Lung (tissue), 17 donors: ENCODE measurements at places on chromosomes 2 and 18. TPM values are rescaled to one million over a fixed set of nuclear protein-coding genes. Genes with fewer than 3 reads are reported as not detected.
A peak's percentile ranks its signal among the peaks of the same experiment; 100 is the strongest.

DNA sequence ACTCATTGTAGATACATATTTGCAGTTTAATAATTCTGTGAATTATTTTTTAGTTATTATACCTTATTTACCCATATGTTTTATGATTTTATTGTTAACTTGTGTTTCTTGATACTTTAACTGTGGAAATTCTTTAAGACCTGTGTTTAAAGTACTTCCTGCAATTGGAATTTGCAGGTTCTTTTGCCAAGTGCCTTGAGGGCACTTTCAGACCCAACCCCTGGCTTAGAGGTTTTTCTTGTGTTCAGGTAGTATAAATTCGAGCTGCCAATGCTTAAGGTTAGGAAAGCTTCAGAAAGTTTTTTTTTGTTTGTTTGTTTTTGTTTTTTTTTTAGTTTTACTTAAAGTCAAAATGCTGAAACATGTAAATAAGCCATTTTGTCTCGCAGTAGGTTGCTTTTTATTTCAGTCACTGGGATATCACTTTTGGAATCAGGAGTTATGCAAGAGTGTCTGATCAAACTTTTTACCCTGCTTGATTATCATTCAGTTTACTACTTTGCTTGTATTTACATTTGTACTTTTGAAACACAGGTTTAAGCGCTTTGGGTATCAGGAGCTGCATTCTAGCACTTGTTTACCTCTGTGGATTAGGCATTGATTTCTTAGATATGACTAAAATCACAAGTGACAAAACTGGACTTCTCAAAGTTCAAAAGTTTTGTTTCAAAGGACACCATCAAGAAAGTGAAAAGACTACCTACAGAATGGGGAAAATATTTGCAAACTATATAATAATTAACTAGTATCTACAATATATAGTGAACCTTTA, 31.8 kb downstream of the TDRD15 start:
- DNase-seq, result peak; percentile 50
- H3K27me3 ChIP-seq, result no peaks in the 10 kb centered on the region
- no peaks in the 10 kb centered on the region for H3K36me3 ChIP-seq
- no peak overlapping the region for H3K27ac ChIP-seq
- no peak overlapping the region for H3K4me3 ChIP-seq

GRCh38 chr2:6692056-6692455, 173.7 kb downstream of the CMPK2 start:
- no peak overlapping the region for H3K27ac ChIP-seq
- DNase-seq, result peak; percentile 63
- H3K27me3 ChIP-seq, result no peaks in the 10 kb centered on the region

GRCh38 chr2:130749641-130750040, 5.7 kb upstream of the AMER3 start:
- no peak for DNase-seq
- no peak overlapping the region for H3K27ac ChIP-seq
- H3K4me3 ChIP-seq, result no peak overlapping the region
- peaks cover 7% of the 10 kb centered on the region for H3K27me3 ChIP-seq
- H3K36me3 ChIP-seq, result no peaks in the 10 kb centered on the region

DNA sequence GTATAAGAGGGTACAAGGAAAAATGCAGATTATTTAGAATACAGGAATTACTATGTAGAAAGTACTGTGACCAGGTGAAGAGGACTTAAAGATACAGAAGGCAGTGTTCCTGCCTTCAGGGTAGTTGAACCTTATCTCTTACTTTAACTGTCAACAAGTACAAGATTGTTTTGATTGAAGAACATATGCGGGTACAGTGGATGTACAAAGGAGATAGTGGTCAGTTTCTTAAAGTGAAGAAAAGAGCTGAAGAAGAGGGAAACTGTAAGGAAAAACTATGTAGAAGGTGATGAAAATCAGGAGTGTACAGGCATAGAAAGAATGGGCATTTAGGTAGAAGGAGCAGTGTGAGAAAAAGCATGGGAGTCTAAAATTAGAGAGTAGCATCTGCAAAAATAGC, 2.2 kb downstream of the RALBP1 start:
- H3K36me3 ChIP-seq, result no peaks in the 10 kb centered on the region
- DNase-seq, result no peak
- peaks cover 20% of the 10 kb centered on the region for H3K4me1 ChIP-seq

The SOWAHC gene
- 5.6 TPM for polyA plus RNA-seq

DNA sequence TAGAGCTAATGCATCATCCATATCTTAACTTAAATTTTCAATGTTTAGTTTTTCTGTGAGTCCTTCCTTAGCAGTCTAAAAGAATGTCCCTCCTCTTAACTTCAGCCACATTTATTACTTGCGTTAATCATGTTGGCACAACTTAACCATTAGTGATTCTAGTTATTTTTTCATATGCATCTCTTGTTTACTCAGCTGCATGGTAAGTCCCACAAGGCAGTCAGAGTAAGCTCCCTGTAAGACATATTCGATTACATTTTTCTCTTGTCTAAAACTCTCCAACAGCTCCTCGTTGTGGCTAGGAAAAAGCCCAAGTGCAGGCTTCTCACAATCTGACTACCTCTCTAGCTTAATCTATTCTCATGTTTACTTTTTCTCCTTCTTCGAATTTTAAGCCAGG, 2045.3 kb upstream of the PIK3C3 start:
- H3K36me3 ChIP-seq, result no peaks in the 10 kb centered on the region
- no peak overlapping the region for H3K4me3 ChIP-seq
- no peaks in the 10 kb centered on the region for H3K27me3 ChIP-seq
- no peak overlapping the region for H3K27ac ChIP-seq

GRCh38 chr18:2854875-2855274, 8.1 kb downstream of the EMILIN2 start:
- H3K4me1 ChIP-seq, result peaks cover 6% of the 10 kb centered on the region
- H3K4me3 ChIP-seq, result no peak overlapping the region
- H3K27ac ChIP-seq, result peak overlapping the region; percentile 55
- H3K36me3 ChIP-seq, result no peaks in the 10 kb centered on the region
- H3K27me3 ChIP-seq, result no peaks in the 10 kb centered on the region
- no peak for DNase-seq

The LOXL3 gene
- polyA plus RNA-seq, result 7.3 TPM

- H3K27me3 ChIP-seq, result peaks cover 28% of the 10 kb centered on the region
- no peak for DNase-seq
- no peaks in the 10 kb centered on the region for H3K36me3 ChIP-seq
- H3K27ac ChIP-seq, result no peak overlapping the region
- H3K4me1 ChIP-seq, result no peaks in the 10 kb centered on the region
Measured at GRCh38 chr2:130963849-130964793, 127.4 kb downstream of the ARHGEF4 start.

The NOL4 gene
- 0.02 TPM for polyA plus RNA-seq

The TSPYL6 gene
- not detected for polyA plus RNA-seq

DNA sequence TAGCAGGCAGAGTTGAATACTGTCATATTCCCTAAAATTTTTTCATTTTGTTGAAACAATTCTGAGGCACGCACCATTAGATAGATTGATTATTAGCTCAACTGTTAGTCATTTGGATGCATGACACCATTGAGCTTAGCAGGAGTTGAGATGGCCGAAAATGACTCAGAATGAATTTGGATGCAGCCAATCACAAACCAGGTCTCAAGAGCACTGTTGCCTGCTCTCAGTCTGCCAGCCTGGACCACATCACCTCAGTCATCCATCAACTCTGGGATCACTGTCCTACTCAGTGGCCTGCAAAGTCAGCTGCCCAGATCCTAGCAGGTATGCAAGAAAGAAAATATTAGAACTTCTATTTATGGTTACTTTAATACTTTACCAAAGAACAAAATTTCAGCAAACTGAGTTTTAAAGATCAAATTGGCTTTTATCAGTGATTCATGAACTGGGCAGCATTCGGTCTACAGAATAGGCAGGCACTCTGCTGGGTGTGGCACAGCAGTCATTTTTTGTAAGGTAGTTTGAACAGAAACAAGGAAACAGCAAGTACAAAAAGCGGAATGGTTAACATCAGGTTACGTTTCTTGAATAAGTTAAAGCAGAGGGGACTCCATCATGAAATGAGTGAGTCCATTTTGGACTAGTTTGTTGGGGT, 152.7 kb upstream of the ARHGAP28 start:
- peaks cover 4% of the 10 kb centered on the region for H3K36me3 ChIP-seq
- H3K4me1 ChIP-seq, result peaks cover 11% of the 10 kb centered on the region
- H3K27me3 ChIP-seq, result no peaks in the 10 kb centered on the region

- no peak overlapping the region for H3K4me3 ChIP-seq
- H3K27ac ChIP-seq, result no peak overlapping the region
- no peaks in the 10 kb centered on the region for H3K27me3 ChIP-seq
- no peaks in the 10 kb centered on the region for H3K36me3 ChIP-seq
- DNase-seq, result no peak
Measured at GRCh38 chr2:111227716-111228141, 107.0 kb downstream of the BCL2L11 start.

- H3K36me3 ChIP-seq, result no peaks in the 10 kb centered on the region
- no peaks in the 10 kb centered on the region for H3K4me1 ChIP-seq
- no peak overlapping the region for H3K27ac ChIP-seq
- H3K4me3 ChIP-seq, result no peak overlapping the region
- DNase-seq, result no peak
Measured at GRCh38 chr2:104531122-104531521, 322.8 kb upstream of the POU3F3 start.

DNA sequence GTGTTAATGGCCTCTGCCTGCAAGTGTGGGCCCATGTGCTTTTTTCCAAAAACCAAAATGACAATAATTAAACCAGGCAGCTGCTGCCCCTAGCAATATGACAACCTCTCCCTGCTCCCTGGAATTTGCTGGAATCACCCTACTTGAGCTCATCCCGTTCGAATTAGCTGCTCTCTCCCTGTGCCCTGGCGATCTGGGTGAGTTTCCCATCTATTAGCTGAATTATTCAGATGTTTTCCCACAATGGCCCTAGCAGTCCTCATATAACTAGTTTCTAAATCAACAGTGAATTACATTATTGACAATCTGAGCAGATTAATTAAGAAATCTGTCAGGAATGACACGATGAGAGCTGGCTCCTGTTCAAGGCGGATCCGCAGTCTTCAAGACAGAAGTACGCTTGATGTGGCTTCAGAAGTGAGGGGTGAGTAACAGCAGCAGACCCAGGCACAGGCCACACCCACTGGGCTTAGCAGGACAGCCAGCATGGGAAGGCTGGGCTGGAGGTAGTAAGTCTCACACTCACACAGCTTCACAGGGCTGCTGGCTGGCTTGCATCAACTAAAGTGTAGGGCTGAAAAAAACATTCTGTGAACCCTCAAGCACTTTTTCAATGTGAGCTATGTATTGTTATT, 366.2 kb upstream of the ID2 start:
- no peaks in the 10 kb centered on the region for H3K36me3 ChIP-seq
- DNase-seq, result peak; percentile 24
- no peak overlapping the region for H3K27ac ChIP-seq
- no peaks in the 10 kb centered on the region for H3K4me1 ChIP-seq
- H3K4me3 ChIP-seq, result no peak overlapping the region
- no peaks in the 10 kb centered on the region for H3K27me3 ChIP-seq

GRCh38 chr2:179180242-179180641, 84.4 kb downstream of the SESTD1 start:
- no peak overlapping the region for H3K4me3 ChIP-seq
- peak; percentile 5 for DNase-seq
- peaks cover 5% of the 10 kb centered on the region for H3K4me1 ChIP-seq
- H3K27me3 ChIP-seq, result no peaks in the 10 kb centered on the region
- no peak overlapping the region for H3K27ac ChIP-seq

DNA sequence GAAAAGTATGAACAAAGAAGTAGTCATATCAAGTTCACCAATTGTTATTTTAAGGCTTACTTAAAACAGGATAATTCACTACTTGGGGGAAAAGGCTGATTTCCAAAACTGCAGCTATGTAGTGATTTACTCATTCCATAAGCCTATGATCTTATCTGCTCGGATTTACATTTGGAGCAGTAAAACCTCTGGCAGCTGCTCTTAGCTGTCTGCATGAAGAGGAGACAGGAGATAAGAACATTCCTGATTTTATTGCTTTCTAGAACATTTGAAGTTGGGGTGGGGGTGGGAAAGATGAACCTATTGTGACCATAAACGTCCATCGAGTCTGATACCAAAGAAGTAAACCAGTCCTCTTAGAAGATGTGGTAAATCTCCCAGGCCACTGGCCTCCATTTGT, 120.9 kb downstream of the MMADHC start:
- DNase-seq, result peak; percentile 67
- H3K4me3 ChIP-seq, result no peak overlapping the region
- H3K36me3 ChIP-seq, result peaks cover 8% of the 10 kb centered on the region

GRCh38 chr2:76958749-76959148, 563.4 kb downstream of the LRRTM4 start:
- H3K27ac ChIP-seq, result no peak overlapping the region
- H3K36me3 ChIP-seq, result no peaks in the 10 kb centered on the region
- peak; percentile 77 for DNase-seq
- H3K4me3 ChIP-seq, result no peak overlapping the region
- no peaks in the 10 kb centered on the region for H3K4me1 ChIP-seq
- no peaks in the 10 kb centered on the region for H3K27me3 ChIP-seq

The AQP4 gene
- 140 TPM for polyA plus RNA-seq

The EN1 gene
- polyA plus RNA-seq, result not detected

DNA sequence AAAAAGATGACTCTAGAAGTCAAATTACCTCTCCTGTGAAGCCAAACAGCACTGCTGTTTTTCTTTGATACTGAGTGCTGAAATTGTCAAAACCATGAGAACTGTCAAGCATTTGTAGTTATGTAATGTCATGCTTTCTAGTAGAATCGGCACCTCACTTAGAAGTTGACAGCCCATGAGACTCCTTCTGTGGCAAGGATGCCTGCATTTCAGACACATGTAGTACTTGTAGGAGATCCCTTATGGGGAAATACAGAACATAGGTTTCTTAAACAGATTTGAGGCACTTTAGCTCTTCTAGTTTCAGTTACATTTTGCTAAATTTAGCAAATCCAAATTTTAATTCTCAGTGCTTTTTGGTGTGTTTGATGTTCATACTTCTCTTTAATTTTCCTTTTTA, 15.7 kb downstream of the ZNF407 start:
- no peaks in the 10 kb centered on the region for H3K27me3 ChIP-seq
- no peaks in the 10 kb centered on the region for H3K4me1 ChIP-seq
- H3K4me3 ChIP-seq, result no peak overlapping the region
- DNase-seq, result no peak

DNA sequence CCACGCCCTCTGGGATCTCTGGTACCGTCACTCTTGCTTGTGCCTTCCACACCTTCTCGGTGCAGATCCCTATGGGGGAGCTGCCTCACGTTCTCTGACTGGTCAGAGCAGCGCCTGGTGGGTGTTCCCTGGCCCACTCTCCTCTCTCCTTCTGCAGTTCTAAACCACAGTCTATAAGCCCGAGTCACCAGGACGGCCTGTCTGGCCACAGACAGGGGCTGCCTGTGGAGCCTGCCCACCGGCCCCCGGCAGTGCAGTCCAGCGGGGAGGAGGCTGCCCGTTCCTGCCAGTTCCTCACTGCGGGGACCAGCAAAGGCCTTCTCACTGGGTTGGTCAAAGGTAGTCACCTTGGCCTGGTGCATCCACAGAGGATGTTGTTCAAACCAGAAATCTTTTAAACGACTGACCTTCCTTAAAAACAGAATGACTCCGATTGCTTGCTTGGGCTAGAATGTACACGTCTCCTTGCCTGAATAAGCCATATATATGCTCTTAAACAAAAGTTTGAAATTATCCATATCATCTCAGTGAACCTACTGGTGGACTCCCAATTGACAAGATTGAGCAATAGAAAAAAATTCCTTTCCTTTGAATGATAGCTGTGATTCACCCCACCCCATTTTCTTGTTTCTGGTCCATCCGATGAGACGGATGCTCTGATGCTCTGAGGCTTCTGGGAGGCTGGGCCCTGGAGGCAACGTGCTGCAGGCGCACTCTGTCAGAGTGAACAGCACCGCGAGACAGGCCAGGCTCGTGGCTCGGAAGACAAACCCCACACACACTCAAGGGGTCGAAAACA, 61.2 kb downstream of the RALBP1 start:
- H3K4me1 ChIP-seq, result no peaks in the 10 kb centered on the region
- H3K27me3 ChIP-seq, result no peaks in the 10 kb centered on the region
- no peak overlapping the region for H3K27ac ChIP-seq
- no peak overlapping the region for H3K4me3 ChIP-seq
- DNase-seq, result no peak

The LYPD1 gene
- polyA plus RNA-seq, result 1.2 TPM
